ENCODE measurements at places on chromosomes 2 and 18.
A peak's percentile ranks its signal among the peaks of the same experiment; 100 is the strongest.

DNA sequence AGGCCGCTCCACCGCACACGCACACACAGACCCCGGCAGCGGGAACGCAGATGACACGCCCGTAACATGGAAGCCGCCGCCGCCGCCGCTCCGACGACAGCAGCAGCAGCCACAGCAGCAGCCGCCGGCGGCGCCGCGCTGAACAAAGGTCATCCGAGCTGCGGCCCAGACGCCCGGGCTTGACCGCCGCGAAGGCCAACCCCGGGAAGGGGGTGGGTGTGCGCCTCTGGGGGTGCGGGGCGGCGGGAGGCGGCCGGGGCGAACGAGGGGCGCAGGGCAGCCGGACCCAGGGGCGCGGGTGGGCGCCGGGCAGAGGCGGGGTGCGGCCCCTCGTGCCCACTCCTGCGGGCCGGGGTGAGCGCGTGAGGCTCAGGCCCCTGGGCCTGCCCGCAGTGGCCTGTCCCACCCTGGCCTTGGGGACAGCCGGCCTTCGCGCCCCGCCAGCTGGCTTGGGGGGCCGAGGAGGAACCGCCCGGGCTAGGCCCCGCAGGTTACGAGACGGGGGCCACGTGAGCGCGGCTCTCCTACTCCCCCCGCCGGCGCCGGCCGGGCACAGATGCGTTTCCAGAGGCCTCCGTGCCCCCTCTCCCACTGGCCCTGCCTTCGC, 1.0 kb upstream of the ZNF532 start:
- peak; percentile 40 for DNase-seq

DNA sequence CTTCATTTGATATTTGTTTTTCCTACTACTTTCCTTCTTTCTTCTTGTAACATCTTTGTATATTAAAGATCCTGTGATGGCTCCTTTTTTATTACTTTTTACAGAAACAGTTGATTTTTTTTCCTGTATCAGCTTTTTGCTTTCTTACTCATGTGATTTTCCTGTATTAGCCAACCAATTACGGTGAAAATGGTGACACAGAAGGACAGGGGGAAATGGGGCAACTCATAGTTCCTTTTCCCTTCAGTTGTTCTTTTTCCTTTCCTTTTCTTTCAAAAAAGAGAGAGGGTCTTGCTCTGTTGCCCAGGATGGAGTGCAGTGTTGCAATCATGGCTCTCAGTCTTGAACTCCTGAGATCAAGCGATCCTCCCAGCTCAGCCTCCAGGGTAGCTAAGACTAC, 117.8 kb downstream of the ATL2 start:
- DNase-seq: no peak

DNA sequence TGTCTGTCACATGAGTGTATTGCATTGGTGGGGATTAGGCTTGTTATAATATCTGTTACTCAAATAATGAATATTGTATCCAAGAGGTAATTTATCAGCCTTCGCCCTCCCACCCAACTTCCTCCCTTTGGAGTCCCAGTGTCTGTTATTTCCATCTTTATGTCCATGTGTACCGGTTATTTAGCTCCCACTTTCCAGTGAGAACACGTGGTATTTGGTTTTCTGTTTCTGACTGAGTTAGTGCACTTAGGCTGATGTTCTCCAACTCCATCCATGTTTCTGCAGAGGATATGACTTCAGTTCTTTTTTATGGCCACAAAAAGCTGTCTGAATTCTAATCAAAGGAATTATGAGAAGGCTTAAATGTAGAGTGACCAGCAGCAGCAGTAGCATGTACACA, 104.0 kb upstream of the ARHGAP28 start:
- no peak for DNase-seq

DNA sequence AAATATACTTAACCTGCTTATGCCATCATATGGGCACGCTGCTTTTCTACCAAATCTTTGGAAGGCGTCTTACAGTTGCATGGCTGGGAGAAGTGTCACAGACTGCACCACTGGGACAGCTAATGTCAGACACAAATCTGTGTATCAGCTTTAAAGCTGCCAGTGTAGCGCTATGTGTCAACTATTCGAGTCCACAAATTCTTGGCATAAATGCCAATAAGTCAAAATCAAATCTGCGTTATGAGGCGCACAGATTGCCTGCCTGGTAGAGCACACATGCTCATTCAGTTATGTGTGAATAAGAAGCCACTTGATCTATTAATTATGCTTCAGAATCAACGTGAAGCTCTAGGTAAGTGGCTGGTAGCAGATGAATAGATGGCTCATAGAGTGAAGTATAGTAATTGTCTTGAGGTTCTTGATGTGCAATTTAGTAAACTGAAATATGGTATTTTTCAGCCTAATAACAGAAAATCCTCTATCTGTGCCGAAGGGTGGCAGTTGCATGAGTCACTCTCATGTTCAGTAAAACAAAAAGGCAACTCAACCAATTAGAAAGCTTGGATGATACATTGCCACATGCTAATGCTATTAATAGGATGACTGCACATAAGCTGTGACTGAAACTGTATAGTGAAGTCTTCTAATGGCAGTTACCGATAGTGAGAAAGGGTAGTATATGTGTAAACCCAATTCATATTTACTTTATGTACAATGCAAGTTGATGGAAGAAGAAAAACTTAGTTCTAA, 52.0 kb downstream of the DCC start:
- no peak for DNase-seq

GRCh38 chr18:44508474-44508873, 172.2 kb upstream of the SETBP1 start:
- no peak for DNase-seq

DNA sequence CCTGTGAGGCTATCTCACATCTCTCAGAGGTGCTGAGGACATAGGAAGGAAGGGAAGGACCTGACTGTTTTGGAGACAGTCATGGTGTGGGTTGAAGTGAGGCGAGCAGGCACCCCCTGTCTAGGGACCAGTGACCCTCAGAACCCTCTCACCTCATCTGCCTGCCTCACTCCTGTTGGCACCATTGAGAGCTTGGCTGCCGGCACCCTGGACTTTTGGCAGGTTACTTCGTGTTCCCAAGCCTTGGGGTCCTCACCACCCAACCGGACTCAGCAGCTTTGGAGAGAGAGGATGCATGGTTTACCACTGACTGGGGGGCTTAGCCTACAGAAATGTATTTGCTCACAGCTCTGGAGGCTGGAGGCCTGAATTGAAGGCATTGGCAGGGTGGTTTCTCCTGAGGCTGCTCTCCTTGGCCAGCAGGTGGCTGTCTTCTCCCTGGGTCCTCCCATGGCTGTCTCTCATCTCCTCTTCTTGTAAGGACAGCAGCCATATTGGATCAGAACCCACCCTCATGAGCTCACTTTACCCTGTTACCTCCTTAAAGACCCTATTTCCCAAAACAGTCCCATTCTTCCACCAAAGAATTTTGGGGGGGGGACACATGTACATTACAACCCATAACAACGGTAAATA, 142.0 kb downstream of the TSN start:
- no peak for DNase-seq

- no peak for DNase-seq
Measured at GRCh38 chr2:11762031-11762430, 15.6 kb downstream of the LPIN1 start.

All from T-cell (primary cell).